ENCODE measurements at places on chromosomes 4 and X. TPM values are rescaled to one million over a fixed set of nuclear protein-coding genes. Genes with fewer than 3 reads are reported as not detected.
A peak's percentile ranks its signal among the peaks of the same experiment; 100 is the strongest.

DNA sequence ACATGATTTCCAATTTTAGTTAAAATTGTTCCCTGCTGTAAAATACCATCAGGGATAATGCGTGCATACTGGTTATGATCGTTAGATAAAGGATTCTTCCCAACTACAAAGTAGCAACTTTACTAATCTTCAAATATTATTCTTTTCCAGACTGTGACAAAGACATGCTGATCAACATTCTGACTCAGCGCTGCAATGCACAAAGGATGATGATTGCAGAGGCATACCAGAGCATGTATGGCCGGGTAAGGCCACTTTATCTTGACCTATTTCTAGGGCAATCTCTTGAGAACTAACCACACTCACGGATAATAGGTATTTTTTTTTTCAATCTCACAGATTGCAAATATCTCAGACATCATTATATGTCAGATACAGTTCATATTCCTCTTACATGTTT, 47.0 kb downstream of the ANXA10 start:
- DNase-seq = no peak

Gene ZNF718
- 1.3 TPM for total RNA-seq

DNA sequence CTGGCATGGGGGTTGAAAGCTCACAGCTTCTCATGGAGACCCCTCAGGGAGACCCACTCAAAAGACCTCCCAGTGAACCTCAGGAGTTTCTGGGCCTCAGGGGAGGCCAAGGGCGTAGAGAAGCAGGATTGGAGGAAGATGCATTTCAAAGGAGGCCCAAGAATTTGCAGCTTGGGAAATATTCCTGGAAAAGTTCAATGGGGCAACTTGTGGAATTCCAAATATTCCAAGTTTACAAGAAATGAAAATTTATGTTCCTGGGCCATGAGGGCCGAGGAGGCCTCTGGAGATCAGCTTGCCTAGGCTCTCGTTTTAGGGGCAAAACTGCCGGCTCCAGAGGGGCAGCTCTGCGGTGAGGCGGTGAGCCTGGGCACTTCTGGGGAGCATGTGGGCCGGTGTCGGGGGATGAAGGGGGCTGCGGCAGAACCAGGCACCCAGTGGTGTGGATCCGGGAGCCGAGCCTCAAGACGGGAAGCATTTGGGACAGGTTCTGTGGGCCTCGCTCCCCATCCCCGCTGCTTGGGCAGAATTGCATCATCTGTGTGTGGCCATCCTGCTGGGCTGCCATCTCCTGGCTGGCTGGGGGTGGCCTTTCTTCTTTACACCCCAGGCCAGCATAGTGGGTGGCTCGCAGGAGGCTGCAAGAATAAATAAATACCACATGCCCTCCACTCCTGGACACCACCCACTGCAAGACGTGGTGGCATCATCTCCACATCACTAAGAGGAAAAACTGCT, 54.6 kb upstream of the GPR78 start:
- DNase-seq = no peak

GRCh38 chr4:15150631-15151030, 148.3 kb downstream of the CPEB2 start:
- no peak for DNase-seq

DNA sequence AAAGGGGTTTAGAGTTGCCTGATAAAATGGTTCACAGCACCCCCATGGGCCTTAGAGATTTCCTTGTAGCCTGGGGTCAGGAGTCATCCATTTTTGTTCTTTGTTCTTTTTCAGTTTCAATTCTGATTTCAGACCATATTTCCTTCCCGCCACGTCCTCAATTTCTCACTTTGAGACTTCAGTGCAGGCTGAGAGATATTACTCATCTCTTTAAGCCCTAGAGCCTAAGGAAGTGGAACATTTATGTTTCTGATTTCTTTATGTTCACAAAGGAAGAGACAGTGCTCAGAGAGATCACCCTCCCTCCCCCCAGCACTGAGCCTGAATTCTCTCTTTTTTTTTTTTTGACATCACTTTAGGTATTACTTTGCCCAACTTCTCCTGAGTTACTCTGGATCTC, 56.3 kb downstream of the MSN start:
- DNase-seq = no peak

Gene ARMCX4
- 5.6 TPM for total RNA-seq

Gene RHOXF1
- not detected for total RNA-seq

DNA sequence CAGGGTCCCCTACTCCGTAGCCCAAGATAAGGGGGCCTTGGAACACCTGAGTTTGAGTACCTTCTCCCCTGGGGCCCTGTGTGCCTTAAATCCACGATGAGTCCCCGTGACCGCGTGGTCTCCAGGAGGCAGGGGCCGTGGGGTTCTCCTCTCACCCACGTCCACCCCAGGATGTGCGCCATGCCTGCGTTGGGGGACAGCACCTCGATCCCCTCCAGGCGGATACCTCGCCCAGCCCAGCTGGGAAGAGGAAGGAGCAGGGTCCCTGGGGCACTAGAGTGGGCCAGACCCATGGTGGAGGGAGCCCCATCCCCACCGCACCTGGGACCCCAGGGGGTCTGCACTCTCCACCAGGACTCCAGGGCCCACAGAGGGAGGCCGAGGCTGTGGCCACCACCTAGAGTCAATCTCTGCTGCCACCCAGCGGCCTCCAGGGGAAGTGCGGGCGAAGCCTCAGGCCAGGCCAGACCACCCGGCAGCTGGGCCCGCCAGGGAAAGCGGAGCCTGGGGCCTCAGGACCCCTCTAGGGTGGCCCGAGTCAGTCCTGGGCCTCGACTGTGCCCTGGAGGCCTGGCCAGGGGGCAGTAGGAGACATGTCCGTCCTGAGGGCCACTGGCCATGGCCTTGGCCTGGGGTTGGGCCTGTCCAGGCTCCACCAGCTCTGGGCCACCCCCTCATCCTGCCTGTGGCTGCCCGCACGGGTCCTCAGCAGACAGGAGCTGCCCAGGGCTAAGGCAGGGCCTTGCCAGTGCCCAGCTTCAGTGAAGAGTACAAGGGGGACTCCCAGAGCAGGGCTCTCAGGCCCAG, 55.0 kb downstream of the FAM53A start:
- peak; percentile 61 for DNase-seq

GRCh38 chr4:11480683-11481082, 52.0 kb upstream of the HS3ST1 start:
- no peak for DNase-seq

DNA sequence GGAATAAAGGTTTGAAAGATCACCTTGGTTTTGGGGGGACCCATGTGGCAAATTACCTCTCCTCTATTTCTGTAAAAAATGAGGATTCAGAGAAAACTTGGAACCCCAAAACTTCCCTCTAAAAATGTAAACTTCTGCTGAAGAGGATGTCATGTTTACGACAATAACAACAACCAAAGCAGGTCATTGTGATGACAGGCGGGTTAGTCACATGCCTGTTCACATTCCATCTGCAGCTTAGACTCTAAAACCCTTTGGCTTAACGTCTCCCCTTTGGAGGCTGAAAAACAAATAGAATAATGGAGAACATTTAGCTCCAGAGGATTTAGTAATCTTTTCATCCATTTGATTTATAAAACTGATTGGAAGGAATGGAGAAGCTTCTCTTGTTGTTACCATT, 75.0 kb upstream of the FAM9C start:
- DNase-seq = no peak

DNA sequence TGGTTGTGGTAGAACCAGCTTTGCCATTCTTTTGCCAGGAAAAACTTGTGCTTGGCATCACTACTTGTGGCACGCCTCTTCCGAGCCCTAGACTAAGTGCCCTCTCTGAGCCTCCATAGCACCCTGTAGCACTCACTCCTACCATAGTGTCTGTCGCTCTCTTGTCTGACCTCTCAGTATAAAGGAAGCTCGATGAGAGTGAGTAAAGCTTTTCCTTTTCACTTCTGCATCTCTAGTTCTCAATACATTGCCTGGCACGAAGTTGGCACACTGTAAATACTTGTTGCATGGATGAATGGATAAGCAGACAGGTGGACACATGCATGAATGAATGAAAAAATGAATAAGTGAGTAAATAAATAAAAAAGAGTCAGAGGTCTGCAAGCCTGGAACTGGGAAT, 48.3 kb downstream of the TLR10 start:
- no peak for DNase-seq

- no peak for DNase-seq
These were observed 3.4 kb downstream of the MAML3 start for GRCh38 chr4:140150636-140150885.

DNA sequence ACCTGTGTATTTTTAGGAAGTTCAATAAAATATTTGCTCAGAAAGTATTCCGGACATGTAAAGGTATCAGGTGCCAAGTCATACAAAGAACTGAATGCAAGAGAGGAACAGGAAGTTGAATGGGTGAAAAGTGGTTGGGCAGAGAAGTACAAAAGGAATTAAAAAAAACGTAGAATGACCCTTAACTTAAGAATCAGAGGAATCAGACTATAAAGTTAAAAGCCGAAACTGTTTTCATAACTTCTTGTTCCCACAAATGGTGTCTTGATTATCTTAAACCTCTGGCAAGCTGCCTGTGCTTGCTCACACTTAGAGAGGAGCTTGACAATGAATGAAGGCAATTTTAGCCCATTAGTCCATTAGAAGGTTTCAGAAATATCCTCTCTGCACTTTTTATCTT, 81.6 kb upstream of the HHIP start:
- no peak for DNase-seq

GRCh38 chrX:17689971-17690409, 47.3 kb upstream of the SCML1 start:
- DNase-seq = no peak

GRCh38 chrX:34562006-34562405, 95.1 kb downstream of the TMEM47 start:
- DNase-seq = no peak

- DNase-seq = no peak
These were observed 145.4 kb downstream of the STIM2 start for GRCh38 chr4:27005905-27006590.

GRCh38 chr4:136562834-136563233, 969.5 kb downstream of the PCDH18 start:
- no peak for DNase-seq

Gene PAGE5
- total RNA-seq = not detected

DNA sequence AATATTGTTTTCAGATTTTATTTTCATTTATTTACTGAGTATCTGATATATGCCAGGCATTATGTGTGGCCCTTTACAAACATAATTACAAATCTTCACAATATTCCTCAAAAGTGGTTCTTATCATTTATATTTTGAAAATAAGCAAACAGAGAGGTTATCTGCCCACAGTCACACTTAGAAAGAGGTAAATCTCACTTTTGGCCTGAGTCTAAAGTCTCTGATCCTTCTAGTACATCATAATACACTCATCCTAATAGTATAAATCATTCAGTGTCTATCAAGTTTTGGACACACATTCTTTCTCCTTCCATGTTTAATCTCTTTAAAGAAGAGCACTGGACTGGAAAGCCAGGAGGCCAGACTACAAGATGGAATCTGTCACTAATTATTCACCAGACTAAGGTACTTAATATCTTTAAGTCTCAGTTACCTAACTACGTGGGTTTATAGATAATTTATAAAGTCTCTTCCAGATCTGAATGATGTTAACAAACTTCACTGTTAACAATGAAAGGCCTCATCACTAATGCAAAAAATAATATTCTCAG, 281.3 kb downstream of the PPP3CA start:
- no peak for DNase-seq

DNA sequence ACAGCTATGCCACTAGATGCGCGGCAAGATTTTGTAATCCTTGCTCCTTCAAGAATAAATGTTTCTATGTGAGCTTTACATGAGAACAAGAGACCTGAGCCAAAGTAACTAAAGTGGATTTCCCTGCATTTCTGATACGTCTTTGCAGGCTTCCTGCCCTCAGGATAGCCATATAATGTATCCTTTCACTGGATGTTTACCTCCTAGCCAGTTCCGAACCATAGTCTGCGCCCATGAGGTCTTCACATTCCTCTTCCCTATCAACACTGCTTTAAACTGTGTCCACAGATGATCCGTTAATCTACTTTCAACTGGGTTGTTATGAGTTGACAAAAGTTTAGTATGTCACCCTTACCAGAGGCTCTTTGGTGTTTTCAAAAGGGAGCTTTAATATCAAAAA, 1889.1 kb upstream of the AGA start:
- DNase-seq = no peak

DNA sequence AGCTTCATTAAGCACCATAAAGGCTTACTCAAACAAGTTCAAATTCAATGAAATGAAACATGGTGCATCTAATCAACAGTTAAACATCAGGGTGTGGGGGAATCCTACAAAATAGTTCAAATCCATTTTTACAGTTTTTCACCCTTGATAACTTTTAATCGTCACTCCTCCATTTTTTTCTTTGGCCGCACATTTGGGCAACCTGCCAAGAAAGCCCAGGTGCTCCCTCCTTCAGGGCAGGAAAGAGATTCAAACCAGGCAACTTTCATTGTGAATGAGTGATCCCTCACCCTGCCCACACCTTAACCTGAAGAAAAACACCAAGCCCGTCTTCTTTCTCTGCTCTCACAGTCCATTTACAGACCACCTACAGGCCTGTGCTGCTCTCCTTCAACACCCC, 24.9 kb downstream of the TRIM61 start:
- no peak for DNase-seq

GRCh38 chr4:144499777-144500176, 146.2 kb upstream of the HHIP start:
- DNase-seq = no peak

DNA sequence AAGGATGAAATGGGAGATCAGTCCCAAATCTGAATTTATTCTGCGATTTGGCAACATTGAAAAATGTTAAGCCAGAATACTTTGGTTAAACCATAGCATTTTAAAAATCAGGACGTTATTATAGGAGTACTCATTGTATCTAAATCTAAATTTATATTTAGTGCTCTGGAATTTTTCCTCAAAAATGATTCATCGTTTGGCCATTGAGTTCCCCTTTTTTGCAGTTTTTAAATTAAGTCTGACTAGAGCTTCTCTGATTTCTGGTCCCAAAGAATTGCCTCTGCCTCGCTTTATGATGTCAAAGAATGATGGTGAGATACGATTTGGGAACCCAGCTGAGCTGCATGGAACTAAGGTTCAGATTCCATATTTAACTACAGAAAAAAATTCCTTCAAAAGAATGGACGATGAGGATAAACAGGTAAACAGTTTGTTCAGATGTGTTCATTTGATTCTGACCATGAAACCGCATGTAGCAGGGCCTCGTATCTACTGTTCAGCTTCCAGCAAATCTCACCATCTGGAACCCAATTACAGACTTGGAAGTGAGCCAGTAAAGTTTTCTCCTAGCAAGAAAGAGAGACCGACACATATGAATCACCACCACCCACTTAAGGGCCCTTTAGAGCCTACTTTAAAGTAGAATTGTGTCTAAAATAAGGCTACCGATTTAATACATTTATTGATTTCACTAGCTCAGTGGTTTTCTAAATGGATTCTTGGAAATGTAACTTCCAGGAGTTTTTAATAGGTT, 75.6 kb downstream of the REPS2 start:
- DNase-seq = no peak

Gene MGARP
- total RNA-seq = 1.0 TPM

Gene REST
- 21.4 TPM for total RNA-seq

- no peak for DNase-seq
These were observed 2.9 kb upstream of the NHS start for GRCh38 chrX:17372052-17372451.

DNA sequence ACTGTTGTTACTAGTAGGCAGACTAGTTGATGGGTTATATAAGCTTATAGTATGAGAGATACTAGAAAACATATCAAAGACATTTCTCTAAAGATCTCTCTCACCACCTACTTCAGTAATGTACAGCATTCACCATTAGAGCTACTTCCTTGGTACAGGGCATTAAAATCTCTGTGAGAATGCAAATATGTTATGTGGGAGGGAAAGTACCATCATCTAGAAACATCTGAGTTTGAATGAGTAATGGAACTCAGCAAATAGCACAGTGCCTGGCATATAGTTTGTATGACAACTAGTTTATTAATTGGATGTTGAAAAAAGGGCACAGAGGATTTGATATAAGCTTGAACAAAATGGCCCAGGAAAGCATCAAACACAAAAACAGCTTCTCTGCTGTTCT, 211.1 kb downstream of the GLUD2 start:
- DNase-seq = no peak
